ENCODE measurements at places on chromosomes 4 and X.

DNA sequence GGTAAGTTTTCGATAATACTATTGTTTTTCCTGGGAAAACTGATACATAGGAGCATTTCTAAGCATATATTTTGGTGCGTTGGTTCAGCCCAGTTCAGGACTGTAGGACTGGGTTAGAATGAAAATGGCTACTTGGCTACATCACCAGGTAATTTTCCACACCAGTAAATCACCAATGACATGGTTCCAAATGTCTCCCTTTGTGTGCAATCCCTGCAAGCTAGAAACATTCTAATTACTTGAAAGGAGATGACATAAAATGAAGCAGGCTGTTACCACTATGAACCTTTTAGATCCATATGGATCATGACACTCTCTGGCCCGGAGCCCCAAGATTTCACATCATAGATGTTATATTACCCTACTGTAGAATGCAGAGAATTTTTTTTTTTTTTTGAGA is 577.4 kb upstream of the FTHL17 start:
- no peak for DNase-seq

DNA sequence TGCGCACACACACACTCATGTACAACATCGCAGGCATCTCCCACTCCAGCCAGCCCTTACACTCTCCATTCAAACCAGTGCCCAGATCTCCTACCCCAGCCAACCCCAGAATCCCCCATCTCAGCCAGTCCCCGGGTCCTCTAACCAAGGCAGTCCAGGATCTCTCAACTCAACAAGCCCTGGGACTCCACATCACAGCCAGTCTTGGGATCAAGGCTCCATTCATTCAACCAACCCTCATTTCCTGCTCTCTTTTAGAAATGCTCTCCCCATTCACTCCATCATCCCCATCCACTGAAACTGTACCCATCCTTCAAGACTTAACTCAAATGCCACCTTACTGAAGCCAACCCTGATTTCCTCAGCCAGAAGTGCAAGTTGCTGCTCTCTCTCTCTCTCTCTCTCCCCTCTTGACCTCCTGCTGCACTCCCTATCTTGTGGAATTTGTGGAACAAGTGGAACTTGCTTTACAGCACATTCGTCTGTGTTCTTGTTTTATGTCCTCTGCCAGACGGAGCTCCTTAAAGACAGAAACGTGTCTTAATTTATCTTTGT is 40.6 kb upstream of the IQSEC2 start:
- no peak for DNase-seq

DNA sequence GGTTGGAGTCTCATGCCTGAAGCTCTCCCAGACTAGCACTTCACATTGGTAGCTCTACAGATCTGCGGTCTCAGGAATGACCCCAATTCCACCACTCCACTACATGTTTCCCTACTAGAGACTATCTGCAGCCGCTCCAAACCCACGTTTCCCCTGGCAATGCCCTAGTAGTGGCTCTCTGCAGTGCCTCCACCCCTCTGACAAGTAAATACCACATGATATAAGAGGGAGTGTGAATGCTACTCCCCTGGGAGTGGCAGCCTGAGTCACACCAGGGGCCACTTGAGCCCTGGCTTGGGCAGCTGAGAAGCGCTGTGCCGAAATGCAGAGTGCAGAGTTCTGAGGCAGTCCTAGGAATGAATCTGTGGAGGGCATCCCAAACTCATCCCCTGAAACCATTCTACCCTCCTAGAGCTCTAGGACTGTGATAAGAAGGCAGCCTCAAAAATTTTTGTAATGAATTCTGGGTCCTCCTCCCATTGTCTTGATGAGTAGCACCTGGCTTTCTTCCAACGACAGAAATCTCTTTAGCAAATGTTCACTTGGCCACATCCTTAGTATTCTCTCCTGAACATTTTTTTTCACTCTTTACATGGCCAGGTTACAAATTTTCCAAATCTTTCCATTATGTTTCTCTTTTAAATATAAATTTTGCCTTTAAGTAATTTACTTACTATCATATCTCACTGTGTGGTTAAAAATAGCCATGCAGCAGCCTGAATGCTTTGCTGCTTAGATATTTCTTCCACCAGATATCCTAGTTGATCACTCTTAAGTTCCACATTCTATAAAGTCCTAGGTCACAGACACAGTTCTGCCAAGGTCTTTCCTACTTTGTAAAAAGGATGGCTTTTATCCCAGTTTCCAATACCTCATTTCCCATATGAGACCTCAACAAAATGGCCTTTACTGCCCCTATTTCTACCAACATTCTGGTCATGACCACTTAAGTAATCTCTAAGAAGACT is 160.2 kb upstream of the CPEB2 start:
- no peak for DNase-seq

DNA sequence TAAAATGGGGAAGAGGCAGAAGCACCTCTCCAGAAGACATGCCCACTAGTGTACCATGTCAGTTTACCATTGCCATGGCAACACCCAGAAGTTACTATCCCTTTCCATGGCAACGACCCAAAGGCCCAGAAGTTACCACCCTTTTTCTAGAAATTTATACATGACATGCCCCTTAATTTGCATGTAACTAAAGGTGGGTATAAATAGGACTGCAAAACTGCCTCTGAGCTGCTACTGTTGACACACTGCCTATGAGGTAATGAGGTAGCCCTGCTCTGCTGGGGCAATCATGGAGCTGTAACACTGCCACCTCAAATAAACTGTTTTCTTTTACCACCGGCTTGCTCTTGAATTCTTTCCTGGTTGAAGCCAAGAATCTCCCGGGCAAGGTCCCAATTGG is 13.9 kb upstream of the BEX4 start:
- DNase-seq: no peak

- no peak for DNase-seq
These were observed 1.0 kb downstream of the LRP2BP start for GRCh38 chr4:185394568-185395237.

- DNase-seq: no peak
These were observed 728 bp downstream of the UBA6 start for GRCh38 chr4:67700116-67700737.

GRCh38 chr4:3657902-3658529 is 108.2 kb upstream of the ADRA2C start:
- peak; percentile 48 for DNase-seq

DNA sequence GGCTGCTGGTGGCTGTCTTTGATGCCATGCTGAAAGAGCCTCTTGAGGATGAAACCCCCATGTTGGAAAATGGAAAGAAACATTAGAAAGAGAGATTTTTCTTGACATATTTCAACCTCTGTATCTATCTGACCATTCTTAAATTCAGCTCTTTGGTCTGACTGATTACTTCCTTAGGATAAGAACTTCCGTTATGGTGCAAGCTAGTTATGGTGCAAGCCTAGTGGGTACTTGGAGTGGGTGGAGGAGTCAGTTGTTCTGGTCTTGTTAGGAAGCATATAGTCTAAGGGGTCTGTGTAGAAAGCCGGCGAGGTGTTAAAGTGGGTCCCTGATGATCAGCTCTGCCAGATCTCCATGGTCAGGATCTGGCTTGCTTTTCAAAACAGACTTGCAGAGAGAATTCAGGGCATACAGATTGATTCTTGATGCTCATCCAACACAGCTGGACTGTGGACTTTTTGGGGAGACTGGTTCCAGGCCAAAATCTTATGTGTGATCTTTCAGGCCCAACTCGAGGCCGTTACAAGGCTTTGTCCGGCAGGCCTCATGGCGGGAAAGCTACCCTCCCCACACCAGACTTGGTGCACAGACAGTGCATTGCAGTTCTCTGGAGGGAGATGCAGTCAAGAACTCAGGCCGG is 82.8 kb upstream of the BOD1L1 start:
- no peak for DNase-seq

- DNase-seq: no peak
These were observed 243.9 kb upstream of the WDFY3 start for GRCh38 chr4:85210353-85210752.

DNA sequence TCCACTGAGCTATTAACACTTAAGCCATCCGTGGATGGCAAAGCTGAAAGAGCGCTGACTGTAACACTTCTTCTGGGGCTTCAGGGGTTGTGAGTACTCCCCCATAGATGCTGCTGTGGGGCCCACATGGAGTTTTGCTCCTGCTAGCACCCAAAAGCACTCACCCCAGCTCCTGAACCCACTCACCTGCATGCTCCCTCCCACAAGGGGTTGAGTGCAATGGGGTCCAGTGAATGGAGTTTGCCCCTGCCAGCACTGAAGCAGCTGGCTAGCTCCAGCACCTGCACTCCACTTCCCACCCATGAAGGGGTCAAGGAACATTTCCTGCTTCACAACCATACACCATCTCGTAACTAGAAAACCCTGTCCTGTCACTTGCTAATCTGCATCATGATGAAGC is 78.9 kb downstream of the IL21 start:
- DNase-seq: no peak

DNA sequence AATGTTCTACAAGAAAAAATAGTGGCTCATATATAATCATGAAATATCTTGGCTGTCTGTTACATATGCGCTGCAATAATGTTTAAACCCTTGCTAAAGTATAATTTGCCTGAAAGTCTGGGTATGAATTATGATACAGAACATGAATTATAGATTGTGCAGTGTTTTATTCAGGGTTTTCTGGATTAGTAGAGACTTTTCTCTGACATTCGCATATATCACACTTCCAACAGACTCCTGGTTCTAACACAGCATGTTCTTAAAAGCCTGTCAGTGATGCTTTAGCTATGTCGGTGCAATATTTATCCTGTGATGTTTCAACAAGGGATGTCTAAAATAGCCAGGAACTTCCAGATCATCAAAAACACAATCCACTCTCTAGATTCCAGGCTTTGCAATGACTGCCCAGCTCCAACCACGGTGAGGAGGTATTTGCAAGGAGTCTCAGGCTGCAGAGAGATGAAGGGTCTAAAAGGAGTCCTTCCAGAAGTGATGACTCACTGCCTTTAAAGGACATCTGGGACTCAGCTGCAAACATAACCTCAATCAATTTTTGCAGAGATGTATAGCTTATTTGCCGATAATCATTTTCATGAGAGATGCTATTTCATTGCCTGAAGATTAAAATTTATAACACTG is 69.4 kb downstream of the RWDD4 start:
- no peak for DNase-seq
